Fibroblast of upper back skin (primary cell): ENCODE measurements at places on chromosomes 2 and 18.

DNA sequence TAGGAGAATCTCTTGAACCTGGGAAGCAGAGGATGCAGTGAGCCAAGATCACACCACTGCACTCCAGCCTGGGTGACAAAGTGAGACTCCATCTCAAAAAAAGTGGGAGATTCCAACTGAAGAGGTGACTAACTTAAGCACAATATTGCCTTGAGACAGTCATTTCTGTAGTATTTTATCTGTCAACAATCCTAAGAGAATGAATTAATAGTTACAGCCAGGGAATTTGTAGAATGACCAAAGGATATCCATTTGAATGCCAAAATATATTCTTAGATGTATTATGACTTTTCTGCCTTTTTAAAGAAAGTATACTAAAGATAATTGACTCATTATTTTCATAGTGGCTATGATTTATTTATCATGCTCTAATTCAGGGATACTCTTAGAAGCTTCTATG lies 40.7 kb upstream of the CCDC150 start:
- DNase-seq, result peak; percentile 30

DNA sequence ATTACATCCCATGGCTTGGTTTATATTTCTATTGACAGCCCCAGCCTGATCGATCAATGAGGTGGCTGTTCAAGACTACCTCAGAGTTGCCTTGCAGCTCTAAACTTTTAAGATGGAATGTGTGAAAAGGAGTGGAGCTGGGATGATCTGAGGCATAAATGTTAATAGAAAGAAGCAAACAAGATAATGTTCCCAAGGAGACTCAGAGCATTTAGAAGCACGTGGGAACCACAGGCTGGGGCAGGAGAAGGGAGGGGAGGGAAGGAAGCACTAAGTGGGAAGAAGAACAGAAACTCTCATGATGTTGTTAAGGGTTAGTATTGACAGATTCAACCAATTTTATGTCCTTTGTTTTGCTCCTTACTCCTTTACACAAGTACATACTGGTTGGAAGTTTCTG lies 28.8 kb upstream of the LRATD1 start:
- DNase-seq, result no peak

- peak; percentile 11 for DNase-seq
Measured at GRCh38 chr18:45657357-45658335, 42.4 kb downstream of the SLC14A2 start.

GRCh38 chr2:43593254-43593653 lies 2.6 kb downstream of the THADA start:
- no peak for DNase-seq

- DNase-seq, result no peak
Measured at GRCh38 chr18:28398471-28398870, 221.5 kb upstream of the CDH2 start.

GRCh38 chr2:28355521-28356094 lies 37.0 kb upstream of the FOSL2 start:
- no peak for DNase-seq

DNA sequence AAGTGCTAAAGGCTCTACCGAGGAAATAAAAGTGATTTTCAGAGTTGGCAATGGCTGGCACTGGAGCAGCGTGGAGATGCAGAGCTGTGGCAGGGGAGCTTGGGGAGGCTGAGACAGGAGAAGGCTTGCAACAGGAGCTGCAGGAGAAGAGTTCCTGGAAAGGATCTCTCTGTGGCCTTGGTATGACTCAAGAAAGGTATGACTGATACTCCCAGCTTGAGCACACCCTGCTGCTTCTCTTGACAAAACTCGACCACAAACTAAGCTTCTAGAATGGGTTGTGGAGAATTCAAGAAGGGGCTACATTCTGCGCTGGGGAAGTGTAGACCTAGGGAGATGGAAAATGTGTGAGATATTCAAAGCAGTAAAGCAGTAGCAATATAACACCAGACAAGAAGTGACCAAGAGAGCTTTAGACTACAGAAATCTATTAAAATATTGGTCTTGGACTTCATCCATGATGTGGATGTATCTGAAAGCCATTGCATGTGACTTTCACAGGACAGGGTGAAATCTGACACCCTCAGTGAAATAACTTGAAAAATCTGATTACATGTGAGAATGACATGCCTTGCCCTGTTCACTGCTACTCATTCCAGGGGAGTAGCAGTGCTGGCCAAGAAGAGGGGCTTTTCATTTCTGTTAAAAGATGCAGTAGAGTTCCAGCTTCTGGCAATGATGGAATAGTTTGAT lies 41.5 kb downstream of the SUCLG1 start:
- DNase-seq, result peak; percentile 37

- no peak for DNase-seq
Measured at GRCh38 chr18:8797206-8797605, 91.8 kb downstream of the MTCL1 start.

DNA sequence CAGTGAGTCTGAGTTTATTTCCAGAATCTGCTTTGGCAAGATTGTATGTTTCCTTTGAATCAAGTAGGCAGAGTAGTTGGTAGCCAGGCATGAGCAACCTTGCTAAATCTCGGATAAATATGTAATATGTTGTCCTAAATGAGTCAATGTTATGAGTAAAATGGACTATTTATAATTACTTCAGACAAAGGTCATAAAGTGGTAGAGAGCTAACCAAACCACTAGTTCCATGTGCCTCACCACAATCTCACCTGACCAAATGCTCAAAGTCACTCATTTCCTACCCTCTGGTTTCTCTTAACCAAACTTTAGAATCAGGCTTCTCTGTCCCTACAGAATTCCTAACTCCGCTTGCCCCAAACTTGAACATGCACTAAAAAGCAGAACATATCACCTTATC lies 261.2 kb upstream of the FSIP2 start:
- no peak for DNase-seq

DNA sequence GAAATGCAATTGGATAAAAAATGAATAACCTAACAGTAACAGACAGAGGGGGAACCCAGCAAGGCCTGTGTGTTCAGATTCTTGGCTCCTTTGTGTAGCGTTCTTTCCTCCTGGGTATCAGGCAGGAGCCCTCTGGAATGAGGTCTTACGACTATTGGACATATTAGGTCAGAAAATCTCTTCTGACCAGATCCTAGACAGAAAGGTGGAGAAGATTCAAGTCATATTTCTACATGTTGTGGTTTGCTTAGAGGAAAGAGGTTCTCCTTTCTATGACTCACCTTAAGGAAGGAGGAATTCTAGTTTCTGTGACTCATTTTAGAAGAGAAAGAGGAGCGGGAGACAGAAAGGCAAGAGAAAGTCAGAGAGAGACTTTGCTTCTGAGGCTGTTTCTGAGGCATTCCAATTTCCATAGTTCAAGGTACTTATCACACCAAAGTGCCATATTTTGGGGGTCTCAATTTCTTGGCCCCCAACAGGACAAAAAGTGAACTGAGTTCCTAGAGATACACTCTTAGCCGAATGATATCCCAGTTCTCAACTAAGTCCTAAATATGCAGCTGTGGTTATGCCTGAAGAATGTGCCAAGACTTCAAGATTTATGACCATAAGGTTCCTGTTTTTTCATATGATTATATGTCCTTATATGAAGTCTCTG lies 618.6 kb downstream of the ZEB2 start:
- peak; percentile 98 for DNase-seq

DNA sequence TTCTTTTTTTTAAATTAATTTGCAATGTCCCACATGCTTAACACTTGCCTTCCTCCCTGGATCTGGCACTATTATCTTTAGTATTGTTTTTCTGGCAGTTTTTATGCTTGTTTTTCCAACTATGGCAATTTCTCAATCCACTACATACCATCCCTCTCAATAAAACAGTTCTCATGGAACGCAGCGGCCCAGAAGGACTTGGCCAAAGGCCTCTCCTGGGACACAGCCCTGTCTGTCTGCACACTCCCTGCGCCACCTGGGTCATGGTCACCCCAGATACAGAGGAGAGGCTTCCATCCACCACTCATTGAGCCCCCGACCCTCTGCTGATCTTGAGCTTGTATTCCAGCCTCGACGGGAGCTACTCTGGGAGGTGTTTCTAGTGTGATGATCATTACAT lies 91.2 kb downstream of the TWIST2 start:
- no peak for DNase-seq

- DNase-seq, result no peak
Measured at GRCh38 chr18:61608316-61608715, 275.1 kb downstream of the CDH20 start.

DNA sequence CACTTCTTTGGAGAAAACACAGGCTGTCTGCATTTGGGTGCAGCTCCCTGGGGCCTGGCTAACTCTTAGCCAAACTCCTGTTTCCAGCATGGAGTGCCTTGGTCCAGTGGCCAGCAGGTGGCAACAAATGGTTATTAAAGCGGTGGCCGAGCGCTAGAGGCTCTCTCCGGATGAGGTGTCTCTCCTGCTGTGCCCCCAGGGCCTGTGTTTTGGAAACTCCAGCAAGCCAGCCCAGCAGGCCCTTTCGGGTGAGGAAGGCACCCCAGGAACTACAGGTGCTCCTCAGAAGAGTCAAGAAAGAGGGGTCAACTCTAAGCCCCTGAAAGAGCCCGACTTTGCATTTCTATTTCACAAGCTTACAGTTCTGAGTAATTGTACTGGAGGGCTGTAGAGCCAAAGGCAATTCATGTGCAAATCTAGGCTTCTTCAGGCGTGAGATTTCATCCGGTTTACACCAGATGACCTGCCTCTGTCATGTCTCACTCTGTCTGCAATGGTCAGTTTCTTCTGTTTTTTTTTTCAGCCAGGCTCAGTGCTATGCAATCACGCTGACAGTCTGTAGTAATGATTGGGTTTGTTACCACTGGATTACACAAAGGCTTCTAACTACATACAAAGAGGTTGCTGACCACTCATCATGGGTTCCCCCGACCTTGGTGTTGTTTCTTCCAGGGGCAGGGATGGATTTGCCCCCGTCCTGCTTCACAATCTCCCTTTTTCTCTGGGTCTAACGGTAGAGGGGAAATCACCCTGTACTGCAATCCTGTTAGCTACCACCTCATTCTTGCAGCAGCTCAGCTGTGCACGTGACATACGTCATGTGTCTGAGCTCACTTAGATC lies 7.6 kb upstream of the CHRNA1 start:
- DNase-seq, result peak; percentile 86

DNA sequence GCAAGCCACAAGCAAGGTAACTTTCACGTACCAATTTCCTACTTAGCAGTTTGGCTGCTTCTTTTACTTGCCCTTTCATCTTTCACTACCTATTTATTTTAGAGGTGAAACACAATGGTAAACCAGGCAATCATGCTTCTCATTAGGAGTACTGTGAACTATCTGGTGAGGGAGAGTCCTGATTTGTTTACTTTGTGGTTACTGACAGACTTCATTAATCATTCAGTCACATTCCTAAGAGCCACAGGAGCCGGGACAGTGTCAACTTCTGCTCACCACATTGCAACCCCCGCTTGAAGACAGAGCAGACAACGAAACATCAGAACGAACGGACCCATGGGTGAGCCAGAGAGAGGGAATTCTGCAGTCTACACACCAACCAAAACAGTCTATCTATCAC lies 28.8 kb downstream of the TUBB6 start:
- DNase-seq, result peak; percentile 79

GRCh38 chr2:216757532-216757931 lies 62.2 kb upstream of the IGFBP5 start:
- no peak for DNase-seq

DNA sequence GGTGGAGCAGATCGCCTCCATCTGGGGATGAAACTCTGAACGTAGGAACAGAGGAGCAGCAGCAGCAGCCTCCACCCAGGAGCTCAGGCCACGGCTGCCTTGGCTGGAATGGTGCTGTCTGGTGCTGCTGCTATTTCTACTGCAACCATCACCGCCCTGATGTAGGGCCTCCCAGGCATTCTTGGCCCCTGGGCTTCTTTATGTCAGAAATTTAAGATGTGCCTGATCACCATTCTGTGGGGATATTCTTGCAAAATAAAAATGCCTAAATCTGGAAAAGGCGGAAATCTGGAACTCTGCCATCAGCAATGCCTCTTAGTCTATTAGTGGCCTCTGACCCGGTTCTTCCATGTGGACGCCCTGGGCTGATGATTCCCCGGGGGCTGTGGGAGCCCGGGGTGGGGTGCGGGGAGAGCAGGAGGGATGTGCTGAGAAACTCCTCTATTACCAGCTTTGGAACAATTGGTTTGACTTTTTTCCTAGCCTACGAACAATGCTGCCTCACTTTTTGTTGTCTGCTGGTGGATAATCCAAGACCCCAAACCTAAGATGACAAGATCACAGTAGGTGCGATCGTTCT lies 47.2 kb downstream of the FAM124B start:
- no peak for DNase-seq

DNA sequence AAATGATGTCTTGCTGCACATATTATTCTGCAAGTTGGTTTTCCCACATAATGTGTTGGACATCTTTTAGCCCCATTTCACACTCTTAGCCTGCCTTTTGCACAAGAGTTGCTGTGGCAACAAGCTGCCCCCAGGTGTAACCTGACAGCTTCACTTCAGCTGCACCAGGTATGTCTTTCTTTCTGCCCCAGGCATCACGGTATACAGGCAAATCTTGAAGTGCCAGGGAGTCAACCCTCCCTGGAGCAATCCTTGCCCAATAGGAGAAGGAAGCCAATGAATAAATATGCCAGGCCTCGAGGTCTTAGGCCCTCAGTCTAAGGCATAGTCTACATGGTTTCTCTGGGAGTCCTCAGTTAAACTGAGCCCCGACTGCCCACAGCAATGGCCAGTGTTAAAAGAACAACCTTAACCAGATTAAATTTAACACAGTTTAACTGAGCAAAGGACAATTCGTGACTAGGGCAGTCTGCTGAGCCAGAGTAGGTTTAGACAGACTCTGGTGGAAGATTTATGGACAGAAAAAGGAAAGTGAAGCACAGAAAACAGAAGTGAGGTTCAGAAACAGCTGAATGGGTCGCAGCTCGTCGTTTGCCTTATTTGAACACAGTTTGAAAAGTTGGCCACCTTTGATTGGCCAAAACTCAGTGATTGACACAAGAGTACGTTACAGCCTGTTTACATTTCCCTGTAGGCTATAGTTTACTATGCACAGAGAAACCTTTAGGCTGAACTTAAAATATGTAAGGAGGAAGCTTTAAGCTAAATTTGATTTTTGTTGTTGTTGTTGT lies 32.0 kb upstream of the C1QL2 start:
- DNase-seq, result no peak

DNA sequence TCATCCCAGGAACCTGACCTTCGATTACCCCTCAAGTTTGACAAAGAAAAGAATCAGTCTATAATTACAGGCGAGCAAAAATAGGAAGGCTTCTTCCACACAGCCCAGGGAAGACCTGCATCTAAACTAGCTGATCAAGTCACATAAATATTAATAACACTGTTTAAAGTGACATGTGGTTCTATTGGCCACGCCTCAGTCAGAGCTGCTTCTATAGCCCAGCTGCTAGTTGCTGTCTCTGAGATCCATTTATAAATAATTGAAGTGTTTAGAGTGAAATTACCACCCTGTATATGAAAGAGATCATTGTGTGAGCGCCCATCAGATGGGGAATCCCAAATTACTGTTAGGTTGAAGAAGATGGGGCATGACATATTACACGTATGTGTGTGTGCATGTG lies 426.0 kb downstream of the CDH2 start:
- DNase-seq, result no peak

DNA sequence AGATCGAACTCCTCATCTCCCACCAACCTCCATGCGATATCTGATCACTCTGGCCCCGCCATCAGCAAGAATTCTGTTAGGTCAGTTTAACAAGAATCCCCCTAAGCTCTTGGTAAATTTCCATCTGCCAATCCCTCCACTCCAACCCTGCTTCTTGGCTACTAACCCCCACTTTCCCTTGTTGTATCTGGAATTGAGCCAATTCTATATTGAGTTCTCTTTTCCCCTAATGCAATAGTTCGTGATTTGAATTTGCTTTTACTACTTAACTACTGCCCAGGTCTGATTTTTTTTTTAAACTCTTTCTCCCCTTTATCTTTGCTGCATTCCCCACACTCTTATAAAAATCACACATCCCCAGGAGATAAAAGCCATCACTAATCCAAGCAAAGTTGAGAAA lies 159.3 kb upstream of the STK17B start:
- DNase-seq, result no peak
